RPMI7951 (cell line): ENCODE measurements at places on chromosomes 3 and 15. TPM values are rescaled to one million over a fixed set of nuclear protein-coding genes. Genes with fewer than 3 reads are reported as not detected.

GRCh38 chr3:156189927-156190326 is 69.5 kb downstream of the KCNAB1 start:
- DNase-seq, result peak; percentile 59

GRCh38 chr3:10581251-10581650 is 75.9 kb upstream of the ATP2B2 start:
- peak; percentile 44 for DNase-seq

DNA sequence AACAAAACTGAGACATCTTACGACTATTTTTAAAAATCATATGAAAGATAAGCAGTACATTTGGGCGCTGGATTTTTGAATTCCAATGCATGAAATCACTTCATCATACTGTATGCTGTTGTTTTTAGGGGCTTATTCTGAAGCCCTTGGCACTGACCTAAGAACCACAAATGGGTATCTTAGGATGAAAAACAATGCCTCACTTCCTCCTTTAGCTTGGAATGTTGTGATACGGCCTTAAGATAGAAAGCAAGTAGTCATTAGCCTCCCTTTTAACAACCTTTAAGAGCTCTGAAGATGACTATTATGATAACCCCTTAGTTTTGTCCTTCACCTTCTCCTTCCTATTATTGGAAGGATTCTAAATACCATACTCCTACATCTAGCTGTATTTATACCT is 289.8 kb downstream of the ARPP21 start:
- DNase-seq, result peak; percentile 41

DNA sequence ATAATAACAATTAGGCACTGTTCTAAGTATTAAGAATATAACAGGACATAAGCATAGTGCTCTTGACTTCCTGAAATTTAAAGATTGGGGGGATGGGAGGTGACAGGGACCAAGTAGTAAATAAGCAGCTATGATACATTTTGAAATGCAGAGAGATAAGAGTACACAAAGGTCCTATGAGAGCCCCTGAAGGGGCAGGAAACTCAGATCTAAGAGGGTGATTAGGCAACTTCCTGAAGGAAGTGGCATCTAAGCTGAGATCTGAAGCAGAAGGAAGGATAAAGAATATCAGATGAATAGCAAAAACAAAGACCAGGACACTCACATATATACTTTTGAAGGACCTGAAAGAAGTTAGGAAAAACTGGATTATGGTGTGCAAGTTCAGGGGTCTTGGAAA is 415.2 kb upstream of the FRG2C start:
- no peak for DNase-seq

- no peak for DNase-seq
Measured at GRCh38 chr3:101548527-101549105, 13.1 kb upstream of the TRMT10C start.

- DNase-seq, result no peak
Measured at GRCh38 chr3:43758592-43759225, 68.0 kb downstream of the ABHD5 start.

The MASP1 gene
- not detected in 2 replicates for total RNA-seq

The CPEB1 gene
- total RNA-seq, result 6.1 and 12.1 TPM in 2 replicates

The SAMMSON gene
- 0.48 and 0.78 TPM in 2 replicates for total RNA-seq

The A4GNT gene
- total RNA-seq, result not detected in 2 replicates
